ENCODE measurements at places on chromosomes 13 and 19.

DNA sequence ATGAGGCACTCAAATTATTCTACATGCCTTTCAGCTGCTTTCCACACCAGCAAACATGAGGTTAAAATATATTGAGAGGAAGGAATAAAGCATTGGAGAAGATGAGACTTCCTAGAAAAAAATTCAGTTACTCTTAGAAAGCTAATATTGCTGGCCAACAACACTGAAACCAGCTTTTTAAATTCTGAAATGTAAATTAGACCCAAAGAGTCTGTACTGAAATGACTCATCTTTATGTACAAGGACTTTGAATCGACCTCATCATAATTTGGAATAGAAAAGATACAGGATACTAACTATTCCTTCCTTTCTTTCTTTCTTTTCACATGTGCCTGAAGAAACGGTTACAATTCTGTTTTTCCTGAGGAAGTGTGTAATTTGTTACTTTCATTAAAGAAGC is 6.5 kb upstream of the HSPH1 start:
- no peak for DNase-seq

- peak; percentile 10 for DNase-seq
Measured at GRCh38 chr19:33064792-33065550, at the start of gene RHPN2. TSS of gene RHPN2 (minus strand) at chr19:33064888. CDS start at chr19:33064852, 36 bp downstream.

DNA sequence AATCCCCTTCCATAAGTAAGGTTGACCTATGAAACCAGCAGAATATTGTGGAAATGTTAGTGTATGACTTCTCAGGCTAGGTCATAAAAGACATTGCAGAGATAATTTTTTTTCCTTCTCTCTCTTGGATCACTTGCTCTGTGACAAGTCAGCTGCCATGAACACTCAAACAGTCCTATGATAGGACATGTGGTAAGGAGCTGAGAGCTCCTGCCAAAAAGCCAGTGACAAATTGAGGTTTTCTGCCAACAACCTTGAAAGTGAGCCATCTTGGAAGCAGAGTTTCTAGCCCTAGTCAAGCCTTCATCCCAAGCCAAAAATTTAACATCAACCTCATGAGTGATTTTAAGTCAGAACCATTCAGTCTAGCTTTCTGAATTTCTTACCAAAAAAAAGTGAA is 270.9 kb upstream of the NBEA start:
- peak; percentile 15 for DNase-seq

DNA sequence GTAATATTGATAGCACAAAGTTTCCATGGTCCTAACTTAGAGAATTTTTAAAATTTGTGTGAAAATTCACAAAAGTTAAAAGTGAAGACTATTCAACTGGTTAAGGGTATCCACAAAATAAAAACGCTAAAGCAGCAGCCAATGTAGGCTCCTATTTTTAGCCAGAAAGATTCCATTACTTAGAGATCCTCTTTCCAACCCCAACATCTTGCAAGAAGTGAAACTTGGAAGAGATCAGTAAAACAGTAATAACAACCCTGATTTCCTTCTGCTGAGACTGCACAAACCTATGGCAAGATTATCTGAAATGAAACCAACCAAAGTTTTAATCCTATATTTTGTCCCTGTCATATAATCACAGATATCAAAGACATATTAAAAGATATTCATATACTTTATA is 8.5 kb downstream of the TBC1D4 start:
- DNase-seq: no peak

DNA sequence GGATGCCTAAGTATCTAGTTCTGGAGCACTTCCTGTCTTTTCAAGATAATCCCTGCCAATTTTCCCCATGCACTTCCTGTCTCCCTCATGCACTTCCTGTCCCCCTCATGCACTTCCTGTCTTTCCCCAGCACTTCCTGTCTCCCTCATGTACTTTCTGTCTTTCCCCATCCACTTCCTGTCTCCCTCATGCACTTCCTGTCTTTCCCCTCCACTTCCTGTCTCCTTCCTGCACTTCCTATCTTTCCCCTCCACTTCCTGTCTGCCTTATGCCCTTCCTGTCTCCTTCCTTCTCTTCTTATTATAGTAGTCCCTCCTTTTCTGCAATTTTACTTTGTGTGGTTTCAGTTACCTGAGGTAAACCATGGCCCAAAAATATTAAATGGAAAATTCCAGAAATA is 3.0 kb upstream of the TNNT1 start:
- DNase-seq: no peak

DNA sequence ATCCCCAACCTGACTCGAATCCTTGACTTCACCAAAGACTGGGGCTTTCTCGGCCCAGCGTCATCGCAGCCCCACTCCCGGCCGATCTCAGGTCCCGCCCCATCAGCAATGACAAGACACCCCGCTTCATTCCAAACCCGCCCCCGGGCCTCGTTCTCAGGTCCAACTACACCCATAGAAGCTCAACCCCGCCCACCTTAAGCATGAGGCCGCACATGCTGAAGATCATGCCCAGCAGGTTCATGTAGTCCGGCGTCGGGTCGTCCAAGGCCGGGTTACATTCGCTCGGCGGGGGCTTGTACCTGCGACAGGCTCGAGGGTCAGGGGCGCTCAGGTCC is 2.3 kb downstream of the WDR83 start:
- peak; percentile 61 for DNase-seq

- DNase-seq: no peak
Measured at GRCh38 chr19:5978606-5979552, 939 bp upstream of the RANBP3 start.

DNA sequence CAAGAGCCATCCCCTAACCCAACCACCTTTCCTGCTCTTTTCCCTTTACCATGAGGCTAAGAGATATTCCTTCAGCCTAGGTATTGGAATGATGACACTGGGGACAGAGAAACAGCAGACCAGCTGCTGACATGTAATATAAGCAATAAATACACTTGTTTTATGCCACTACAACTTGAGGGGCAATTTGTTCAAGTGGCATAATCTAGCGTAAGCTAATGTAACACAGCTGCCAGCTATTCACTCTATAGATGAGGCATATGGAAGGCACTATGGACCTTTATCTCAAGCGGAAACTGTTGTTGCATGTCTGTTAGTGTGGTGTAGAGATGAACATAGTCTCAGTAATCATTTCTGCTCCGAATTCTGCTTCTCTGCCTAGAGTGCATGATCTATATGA is 111.1 kb downstream of the STARD13 start:
- no peak for DNase-seq

- DNase-seq: no peak
Measured at GRCh38 chr19:4077007-4077374, 10.3 kb upstream of the ZBTB7A start.

- peak; percentile 80 for DNase-seq
Measured at GRCh38 chr19:17086120-17086519, 10.5 kb downstream of the MYO9B start.

GRCh38 chr19:7799640-7800355 is 30.2 kb upstream of the EVI5L start:
- peak; percentile 36 for DNase-seq

- DNase-seq: no peak
Measured at GRCh38 chr13:20195801-20196200, 3.1 kb upstream of the GJB2 start.

GRCh38 chr19:4722671-4723594 is 709 bp downstream of the DPP9 start:
- DNase-seq: no peak

DNA sequence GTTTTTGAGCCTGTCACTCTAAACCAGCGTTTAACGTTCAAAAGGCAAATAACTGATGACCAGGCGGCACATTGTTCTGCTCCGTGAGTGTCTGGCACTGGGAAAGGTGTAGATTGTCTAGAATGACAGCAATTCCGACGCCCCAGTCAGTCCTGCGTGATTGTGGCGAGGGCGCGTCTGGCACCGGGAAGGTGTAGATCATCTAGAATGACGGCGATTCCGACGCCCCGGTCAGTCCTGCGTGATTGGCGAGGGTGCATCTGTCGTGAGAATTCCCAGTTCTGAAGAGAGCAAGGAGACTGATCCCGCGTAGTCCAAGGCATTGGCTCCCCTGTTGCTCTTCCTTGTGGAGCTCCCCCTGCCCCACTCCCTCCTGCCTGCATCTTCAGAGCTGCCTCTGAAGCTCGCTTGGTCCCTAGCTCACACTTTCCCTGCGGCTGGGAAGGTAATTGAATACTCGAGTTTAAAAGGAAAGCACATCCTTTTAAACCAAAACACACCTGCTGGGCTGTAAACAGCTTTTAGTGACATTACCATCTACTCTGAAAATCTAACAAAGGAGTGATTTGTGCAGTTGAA is 26.1 kb upstream of the NDUFS7 start:
- no peak for DNase-seq

DNA sequence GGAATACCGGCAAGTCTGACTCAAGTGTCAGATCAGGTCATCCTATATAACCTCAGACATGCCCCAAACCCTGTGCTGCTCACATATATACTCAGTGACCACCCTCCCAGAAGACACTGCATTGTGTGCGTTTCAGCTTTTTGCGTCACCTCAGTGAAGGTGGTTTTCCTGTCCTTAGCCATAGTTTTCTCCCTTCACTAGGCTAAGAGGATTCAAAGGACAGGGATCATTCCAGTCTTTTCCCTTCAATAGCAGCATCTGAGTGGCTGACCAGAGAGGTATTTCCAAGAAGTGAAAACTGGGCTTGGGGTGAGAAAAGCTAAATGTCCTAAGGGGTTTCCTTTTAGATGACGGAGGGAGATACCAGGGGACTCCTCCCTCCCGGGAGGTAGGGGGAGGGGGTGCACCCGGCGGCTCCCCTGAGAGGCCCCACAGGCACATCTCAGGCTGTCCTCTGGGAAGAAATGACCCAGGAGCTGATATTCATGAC is 12.7 kb upstream of the OR10H1 start:
- DNase-seq: no peak

DNA sequence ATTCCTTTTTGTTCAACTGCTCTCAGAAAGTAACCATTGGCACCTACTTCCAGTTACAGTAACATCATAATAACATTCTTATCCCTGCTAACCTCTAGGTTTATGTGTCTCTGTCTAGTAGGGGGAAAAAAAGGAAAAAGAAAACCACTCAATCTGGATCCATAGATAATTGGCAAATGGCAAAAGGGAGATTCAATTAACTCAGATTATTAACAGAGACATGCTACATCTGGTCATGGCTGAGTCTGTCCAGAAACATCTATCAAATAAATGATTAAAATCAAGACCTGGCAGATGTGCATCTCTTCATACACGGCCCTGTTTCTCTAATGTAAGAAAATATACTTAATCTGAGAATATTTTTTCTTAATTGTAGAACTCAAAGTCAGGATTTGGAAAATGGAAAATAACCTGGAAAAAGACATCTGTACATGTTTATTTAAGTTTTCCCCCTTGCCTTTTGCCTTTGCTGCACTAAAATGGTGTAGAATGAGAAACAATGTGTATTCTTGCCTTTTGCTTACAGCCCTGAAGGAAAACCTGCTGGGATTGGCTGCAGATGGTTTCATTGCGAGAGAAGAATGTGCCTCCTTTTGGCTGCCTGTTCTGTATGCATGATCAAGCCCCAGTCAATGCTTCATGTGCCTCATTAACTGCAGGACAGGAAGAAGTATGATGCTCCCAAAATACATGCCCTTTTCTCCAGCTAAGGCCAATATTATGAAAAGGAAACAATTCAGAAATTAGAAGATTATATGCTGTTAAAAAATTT is 921.6 kb upstream of the PCDH20 start:
- no peak for DNase-seq

DNA sequence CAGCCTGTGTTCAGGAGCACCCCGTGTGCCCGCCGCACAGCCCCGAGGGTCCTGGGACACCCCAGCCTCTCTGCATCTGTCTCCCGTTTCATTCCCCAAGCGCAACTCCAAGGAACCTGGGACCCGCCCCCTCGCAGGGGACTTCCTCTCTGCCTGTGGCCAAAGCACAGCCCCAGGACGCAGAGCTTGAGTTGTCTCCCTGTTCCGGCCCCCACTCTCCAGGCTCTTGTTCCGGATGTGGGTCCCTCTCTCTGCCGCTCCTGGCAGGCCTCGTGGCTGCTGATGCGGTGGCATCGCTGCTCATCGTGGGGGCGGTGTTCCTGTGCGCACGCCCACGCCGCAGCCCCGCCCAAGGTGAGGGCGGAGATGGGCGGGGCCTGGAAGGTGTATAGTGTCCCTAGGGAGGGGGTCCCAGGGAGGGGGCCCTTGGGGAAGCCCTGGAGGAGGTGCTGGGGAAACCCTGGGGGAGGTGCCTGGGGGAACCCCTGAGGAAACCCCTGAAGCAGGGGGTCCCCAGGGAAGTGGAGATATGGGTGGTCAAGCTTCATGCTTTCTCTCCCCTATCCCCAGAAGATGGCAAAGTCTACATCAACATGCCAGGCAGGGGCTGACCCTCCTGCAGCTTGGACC is 1.3 kb downstream of the HCST start:
- peak; percentile 21 for DNase-seq

GRCh38 chr13:66665991-66666390 is 564.1 kb downstream of the PCDH9 start:
- peak; percentile 65 for DNase-seq

DNA sequence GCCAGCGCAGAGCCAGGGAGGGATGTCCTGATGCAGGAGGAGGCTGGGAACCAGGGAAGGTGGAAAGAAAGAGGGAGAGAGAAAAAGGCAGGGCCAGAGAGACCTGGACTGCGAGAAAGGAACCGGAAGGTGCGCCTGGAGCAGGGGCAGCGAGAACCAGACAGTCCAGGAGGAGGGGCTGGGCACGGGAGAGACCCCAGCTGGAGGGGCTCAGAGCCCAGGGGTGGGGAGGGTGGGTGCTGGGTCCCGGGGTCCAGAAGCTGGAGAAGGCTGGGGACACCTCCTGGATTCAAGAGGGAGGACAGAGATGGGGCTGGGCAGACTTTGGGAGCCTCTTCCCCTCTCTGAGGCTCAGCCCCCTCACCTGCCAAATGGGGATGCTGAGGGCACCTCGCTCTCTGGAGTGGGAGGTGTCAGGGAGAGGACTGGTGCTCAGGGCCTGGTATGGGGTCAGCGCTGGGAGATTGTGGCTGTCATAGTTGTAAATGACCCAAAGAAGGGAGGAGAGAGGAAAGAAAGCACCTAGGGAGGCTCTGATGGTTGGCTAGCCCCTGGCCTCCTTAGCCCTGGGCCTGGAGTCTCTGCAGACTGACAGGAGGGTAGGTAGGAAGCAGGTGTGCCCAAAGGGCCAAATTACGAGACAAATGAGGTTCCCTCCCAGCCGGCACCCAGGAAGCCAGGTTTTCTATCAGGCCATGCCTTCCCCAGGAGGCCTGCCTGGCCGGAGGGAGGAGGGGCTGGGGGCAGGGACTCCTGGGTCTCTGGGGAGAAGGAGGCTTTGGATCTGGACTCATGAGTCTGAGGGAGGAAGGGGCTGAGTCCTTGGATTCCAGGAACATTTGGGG is 1.3 kb upstream of the SPACA6 start:
- no peak for DNase-seq

GRCh38 chr13:111531505-111531904 is 211.1 kb downstream of the TEX29 start:
- DNase-seq: no peak

- DNase-seq: peak; percentile 54
Measured at GRCh38 chr19:47391510-47392223, 27.7 kb downstream of the MEIS3 start.
